GM23248 (cell line): ENCODE measurements at places on chromosomes 6 and 20.

DNA sequence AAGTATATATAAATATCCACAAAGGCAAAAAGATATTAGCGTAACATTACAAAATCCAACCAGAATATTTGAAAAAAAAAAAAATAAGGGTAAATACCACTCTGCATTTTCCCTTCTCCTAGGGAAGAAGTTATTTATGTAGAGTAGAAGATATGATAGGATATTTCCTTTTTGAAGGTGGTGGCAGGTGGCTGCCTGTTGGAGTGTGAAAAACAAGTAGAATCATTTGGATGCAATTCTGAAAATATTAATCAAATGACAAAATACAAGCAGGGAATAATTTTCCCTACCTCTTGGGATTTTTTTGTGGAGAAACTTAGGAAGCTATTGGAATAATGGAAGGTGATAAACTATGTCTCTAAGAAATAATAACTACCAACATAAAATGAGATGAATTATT, 62.5 kb upstream of the OGFRL1 start:
- no peak for DNase-seq

DNA sequence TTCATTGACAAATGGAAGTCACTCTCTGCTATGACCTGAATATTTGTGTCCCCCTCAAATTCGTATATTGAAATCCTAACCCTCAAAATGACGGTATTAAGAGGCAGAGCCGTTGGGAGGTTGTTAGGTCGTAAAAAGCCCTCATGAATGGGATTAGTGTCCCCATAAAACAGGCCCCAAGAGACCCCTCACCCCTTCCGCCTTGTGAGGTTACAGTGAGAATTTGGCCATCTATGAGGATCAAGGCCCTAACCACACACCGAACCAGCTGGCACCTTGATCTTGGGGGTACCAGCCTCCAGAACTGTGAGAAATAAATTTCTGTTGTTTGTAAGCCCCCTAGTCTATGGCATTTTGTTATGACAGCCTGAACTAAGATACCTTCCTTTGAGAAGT, 52.5 kb upstream of the SLC22A16 start:
- DNase-seq, result no peak

DNA sequence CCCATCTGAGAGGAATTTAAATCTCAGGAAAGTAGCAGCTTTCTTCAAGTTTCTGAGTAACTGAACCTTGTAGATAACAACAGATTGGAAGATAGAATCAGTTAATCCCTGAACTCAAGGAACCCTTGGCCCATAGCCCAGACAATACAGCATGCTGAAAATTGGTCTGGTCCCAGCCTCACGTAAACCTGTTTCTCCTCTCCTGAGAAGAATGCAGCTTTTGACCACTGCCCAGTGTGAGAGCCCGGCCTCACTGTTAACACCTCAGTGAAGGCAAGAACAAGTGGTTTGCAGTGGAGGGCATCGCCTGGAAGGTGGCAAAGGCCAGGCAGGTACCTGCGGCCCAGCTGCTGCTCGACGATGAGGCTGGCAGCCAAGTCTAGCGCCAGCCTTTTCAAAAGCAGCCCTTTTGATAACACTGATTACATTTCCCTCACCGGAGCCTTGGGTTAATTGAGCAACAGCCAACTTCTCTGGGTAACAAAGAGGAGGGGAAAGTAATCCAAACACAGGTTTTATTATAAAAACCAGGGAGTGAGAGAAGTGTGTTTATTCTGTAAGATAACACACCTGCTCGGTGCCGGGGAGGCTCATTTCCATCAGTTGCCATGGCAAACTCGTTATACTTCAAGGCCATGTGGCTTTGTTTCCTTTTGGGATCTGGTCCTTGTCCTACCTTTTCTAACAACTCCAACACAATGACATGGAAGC, 54.0 kb downstream of the TRAF3IP2 start:
- DNase-seq, result no peak

DNA sequence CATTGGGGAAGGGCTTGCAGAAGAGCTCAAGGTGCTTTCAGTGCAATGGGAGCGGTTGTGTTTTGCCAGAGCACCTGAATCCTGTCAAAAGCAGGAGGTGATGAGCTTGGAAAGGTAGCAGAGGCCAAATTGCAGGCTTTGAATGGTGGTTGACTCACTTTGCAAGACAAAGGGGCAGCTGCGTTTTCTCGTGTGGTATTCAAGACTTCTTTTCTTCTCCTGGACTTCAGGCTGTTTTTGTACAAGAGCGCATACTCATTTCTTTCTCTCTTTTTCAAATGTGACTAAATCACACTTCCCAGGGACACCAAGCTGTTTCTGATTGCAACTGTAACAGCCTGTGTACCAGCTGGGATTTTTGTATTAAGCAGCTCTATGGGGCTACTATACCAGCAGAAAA, 32.3 kb downstream of the GHRH start:
- no peak for DNase-seq

GRCh38 chr6:53029257-53029656, 34.2 kb upstream of the GSTA4 start:
- DNase-seq, result peak; percentile 29

GRCh38 chr6:16712255-16712930, 48.9 kb downstream of the ATXN1 start:
- no peak for DNase-seq

DNA sequence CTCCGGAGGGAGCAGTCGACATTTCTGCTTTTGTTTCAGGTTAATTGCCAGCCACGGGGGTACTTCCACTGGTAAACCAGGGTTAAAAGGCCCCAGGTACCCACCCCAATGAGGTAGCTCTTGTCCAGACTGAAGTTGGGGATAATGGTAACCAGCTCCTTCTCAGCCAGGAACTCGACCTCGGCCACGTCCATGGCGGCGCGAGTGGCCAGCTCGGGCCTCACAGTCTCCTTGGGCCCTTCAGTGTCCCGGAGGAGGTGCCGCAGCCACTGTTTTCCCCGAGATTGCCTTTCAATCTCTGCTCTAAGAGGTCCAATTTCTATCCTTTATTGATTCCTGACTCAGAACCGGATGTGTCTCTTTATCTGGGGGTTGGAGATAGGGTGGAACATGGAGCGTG, 13.7 kb downstream of the ARHGAP40 start:
- DNase-seq, result no peak

DNA sequence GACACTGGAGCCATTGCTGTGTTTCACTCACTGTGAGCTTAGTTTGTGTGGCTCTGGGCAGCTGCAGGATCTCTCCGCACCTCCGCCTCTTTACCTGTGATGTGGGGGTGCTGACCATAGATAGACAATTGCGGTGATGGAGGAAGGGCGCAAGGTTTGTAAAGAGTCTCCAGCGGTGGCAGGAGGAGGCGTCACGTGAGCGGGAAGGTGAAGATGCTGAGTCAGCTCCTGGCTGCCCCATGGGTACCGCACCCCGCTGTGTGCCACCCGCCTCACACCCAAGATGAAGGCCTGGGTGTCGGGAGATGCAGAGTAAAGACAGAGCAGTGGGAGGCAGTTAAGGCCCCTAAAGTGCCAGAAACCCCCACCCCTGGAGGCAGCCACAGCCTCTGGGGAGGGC, 9.0 kb upstream of the KCNQ2 start:
- DNase-seq, result no peak

DNA sequence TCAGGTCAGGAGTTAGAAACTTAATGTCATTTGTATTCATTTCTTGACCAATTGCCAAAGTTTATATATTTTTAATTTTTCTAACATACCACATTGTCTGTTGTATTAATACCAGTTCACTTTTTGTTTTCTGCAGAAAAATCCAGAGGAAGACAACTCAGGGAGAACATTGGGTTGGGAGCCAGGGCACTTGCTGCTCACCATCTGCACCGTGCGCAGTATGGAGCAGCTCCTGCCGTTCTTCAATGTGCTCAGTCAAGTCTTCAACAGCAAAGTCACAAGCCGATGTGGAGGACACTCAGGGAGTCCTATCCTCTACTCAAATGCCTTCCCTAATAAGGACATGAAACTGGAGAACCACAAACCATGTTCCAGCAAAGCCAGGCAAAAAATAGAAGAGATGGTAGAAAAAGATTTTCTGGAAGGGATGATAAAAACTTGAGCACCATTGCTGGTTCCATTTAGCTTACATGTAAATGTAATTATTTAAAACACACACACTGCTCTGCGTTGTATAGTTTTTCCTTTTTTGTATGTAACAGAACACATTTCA, 25.3 kb downstream of the PGM3 start:
- no peak for DNase-seq

- DNase-seq, result no peak
Measured at GRCh38 chr20:43389839-43390626, 67.7 kb upstream of the SRSF6 start.

DNA sequence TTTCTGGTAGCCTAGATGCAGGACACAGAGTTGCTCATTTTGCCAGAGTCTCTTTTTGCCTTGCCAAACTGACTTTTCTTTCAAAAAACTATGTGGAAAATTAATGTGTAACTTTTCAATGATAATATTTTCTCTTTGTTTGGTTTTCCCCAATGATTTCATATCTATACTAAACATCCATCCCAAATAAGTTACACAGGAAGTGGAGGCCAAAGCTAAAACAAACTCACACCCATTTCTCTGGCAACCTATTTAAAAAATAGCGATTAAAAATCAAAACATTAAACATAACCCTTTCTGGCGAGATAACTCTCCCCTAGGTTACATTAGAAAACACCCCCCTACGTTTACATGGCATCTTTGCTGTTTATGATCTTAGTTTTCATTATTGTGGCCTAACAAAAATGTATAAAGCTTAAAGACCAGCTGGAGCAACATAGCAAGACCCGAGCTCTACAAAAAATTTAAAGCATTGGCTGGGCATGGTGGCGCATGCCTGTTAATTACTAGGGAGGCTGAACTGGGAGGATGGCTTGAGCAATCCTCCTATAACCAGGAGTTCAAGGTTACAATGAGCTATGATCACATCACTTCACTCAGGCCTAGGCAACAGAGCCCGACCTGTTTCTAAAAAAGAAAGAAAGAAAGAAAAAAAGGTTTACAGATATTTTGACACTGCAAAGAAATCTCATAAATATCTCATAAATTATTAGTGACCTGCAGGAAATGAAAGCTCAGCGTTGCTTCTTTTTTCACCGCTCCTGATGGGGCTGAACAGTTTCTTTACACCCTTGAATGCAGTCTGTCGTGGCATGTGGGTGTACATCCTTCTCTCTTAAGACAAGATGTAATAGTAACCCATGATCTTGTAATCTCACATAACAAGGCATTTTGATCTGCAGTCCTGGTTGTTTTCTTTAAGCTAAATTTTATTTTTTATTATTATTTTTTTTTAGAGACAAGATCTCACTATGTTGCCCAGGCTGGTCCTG, 32.8 kb upstream of the CEP85L start:
- DNase-seq, result no peak

- DNase-seq, result no peak
Measured at GRCh38 chr6:92114091-92114675, 1305.2 kb downstream of the EPHA7 start.

GRCh38 chr6:99099243-99099642, 151.5 kb upstream of the FBXL4 start:
- DNase-seq, result no peak

DNA sequence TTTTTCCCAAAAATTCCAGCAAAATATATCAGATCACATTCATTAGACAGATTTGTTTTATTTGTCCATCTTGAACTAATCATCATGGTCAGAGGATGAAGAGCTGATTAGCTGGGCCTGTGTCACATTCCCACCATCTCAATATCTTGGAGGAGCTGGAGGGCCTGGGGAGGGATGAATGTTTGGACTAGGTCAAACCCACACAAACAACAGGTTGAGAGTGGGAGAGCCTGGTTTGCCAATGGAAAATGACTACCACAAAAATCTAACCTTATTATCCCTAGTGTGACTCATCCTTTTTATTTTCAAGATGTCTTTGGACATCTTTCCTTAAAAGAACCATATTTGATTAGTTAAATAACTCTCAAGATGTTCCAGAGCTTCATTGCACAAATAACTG, 242.4 kb downstream of the OGFRL1 start:
- DNase-seq, result peak; percentile 42

GRCh38 chr6:45595010-45595851, 217.5 kb upstream of the SUPT3H start:
- DNase-seq, result no peak

- DNase-seq, result no peak
Measured at GRCh38 chr6:110389689-110390382, 25.5 kb downstream of the DDO start.

- peak; percentile 53 for DNase-seq
Measured at GRCh38 chr20:40512994-40513393, 176.0 kb downstream of the MAFB start.

DNA sequence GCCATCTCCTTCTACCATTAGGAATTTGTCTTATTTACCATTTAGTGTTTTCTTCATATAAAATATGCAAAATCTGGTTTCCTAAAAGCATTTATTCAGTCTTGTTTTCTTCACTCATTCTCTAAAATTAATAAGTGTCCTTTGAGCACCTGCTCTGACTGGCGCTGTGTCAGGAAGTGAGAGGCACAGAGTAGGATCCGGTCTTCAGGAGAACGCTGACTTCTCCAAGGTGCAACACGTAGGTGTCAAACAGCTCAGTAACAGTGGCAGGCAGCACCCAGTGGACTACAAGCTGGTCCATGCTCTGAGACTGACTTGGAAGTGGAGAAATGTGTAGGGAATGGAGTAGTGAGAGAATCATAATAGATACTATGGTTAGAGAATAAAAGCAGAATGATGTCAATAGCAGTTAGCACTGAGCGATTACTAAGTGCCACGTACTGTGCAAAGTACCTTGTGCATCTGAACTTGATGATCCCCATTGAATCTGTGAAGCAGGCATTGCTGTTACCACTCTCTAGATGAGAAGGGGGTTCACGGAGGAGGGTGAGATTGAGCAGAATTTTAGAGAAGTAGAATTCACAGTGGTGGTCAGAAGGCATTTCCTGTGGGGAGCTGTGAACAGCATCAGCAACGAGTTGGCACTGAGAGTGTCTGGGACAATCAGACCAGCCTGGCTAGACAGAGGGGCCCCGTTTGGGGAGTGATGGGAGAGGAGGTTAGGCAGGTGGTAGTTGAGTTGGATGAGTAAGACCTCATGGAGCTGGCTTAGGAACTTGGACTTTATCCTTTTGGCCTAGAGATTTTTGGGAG, 569.8 kb downstream of the QKI start:
- DNase-seq, result no peak

- no peak for DNase-seq
Measured at GRCh38 chr20:63703976-63704748, 3.6 kb downstream of the ARFRP1 start.

DNA sequence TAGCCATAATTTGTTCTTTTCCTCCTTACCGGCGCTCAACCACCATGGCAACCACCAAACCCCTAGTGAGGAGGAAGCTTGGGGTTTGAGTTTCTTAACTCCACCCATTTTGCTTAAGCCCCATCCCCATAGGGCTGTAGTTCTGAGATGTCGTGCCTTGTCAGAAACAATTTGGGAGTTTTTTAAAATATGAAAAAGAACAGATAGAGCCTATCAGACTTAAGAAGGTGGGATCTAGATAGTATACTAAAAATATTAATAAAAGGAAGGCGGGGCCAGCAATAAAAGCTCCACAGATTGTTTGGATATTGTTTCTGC, 5.6 kb downstream of the BRD2 start:
- DNase-seq, result peak; percentile 79

GRCh38 chr6:68186870-68187269, 448.2 kb upstream of the ADGRB3 start:
- DNase-seq, result no peak

DNA sequence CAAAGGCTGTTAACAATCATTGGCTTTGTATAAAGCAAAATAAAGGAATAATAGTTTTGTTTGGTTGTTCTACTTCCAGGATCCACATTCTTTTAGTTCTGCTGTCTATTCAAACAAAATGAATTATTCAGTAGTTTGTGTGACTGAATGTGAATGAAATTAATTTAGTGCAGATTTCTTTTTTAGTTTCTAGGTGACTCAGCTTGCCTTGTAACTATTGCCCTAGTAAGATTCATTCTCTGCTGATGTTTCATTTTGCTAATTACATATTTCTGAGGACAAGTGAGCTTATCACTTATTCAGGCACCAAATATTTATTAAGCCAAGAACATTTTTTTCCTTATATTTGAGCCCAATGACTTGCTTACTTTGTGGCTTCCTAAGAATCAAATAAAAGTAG, 46.5 kb upstream of the RIPOR2 start:
- peak; percentile 73 for DNase-seq
